ENCODE measurements at places on chromosomes 7 and 10. TPM values are rescaled to one million over a fixed set of nuclear protein-coding genes. Genes with fewer than 3 reads are reported as not detected.

The CPXM2 gene
- 23.6 TPM for total RNA-seq

The CPA2 gene
- total RNA-seq = not detected

The SHH gene
- 23.2 TPM for total RNA-seq

- DNase-seq = no peak
Measured at GRCh38 chr10:131812736-131813604, 87.8 kb upstream of the PPP2R2D start.

DNA sequence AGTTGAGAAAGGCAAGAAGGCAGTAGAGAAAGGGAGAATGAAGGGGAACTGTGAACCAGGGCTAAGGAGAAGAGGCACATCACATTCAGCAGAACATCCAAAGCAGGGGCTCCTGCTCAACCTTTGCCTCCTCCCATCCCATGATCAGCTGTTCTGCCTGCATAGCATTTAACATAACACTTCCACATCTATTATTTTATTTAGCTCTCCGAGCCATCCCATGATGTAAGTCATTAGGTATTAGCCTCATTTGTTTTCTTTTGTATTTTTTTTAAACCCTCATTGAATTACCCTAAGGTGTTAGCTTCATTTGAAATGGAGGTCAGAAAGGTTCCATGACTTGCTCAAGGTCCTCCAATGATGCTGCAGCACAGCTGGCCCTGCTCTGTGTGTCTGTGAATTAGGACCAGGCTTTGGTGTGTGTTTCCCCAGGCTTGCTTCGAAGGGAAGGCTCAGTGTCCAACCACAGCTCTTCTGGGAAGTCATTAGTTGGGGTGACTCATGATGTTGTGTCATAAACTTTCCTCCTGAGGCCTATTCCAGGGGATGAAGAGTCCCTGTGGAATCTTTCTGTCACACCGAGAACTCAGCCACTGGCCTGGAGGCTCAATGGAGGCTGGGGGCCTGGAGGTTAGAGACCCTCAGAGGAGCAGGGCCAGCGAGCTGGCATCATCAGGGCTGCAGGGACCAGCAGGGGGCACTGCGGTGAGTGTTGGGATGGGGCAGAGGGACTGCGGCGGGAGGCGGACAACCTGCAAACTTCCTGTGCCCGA lies 16.5 kb downstream of the NPFFR1 start:
- no peak for DNase-seq
